ENCODE measurements at places on chromosomes 5 and 9.

GRCh38 chr9:86854898-86855523 lies 92.3 kb downstream of the GAS1 start:
- DNase-seq, result no peak

DNA sequence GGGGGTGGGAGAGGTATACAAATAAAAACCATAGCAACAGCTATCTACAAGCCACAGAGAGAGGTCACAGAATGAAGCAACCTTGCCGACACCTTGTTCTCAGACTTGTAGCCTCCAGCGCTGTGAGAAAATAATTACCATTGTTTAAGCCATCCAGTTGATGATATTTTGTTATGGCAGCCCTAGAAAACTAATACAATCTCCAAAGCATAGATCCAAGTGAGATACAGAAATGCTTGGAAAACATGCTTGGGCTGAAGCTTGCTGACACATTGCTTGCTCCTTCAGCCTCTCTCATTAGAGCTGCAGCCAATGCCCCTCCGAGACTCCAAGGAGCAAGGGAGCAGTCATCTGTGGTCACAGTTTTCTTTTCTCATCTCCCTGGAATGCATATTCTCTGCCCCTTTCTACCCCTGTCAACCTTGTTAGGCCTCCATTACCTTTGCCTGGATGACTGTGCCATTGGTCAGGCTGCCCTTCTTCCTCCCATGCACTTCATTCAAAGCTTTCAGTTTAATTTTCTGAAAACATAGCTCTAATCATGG lies 401.4 kb upstream of the KLF4 start:
- no peak for DNase-seq

- DNase-seq, result no peak
These were observed 14.3 kb downstream of the FBXO38 start for GRCh38 chr5:148397968-148398595.

DNA sequence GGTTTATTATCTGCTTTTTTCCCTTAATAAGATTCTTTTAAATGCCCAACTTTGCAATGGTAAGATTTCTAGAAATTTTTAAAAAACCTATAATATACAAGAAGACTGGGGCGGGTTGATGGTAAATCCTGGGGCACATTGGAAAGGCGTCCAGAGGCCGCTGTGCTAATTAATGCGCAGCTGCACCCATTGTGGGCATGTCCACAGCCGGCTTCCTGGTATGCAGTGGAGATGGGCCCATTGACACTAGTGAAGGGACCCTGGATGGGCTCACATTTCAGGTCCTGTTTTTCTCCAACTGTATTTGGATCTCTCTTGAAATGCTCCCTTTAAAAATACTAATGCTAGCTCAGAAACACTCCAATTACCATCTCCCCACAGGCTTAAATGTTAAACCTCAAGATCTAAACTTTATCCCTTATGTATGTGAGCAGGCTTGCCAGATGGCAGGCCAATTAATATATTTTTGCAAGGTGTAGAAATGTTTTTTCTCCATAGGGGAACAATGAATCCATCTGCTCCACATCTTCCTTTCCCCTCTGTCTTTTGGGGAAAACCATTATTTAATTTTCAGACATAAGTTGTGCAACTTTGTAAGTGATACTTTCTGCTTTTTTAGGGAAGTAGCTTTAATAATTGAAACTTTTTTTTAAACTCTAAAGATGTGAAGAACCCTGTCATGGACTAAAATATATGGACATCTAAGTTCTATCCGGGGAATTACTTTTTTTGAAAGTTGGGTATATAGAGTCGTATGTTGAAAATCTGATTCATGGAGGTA lies 177.3 kb downstream of the CD180 start:
- no peak for DNase-seq

DNA sequence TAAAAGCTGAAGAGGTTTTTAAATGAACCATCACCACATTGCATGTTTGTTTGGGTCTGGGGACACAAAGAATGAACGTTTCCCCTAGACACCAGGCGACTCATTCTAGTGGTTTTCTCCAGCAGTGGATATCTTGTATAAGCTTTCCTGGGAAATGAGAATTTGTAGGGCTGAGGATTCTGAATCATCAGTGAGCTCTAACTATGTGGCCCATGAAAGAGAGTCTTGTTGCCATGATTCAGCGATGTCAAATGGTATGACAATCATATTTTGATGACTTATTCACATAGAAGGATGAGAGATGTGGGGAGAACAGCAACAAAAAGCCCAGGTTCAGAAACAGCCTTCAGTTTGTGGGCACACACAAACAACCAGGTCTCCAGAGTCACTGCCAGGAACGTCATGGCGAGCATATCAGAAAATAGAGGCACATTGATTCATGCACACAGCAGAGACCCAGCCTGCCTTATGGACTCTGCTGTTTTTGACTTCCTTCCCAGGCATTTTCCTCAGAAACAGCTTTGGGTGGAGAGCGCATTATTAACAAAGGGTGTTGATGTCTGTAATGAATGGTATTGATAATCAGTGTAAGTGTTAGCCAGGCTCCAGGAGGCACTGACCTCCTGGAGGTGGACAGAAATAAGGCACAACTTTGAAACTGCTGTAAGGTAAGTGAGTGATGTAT lies 13.3 kb downstream of the ZNF474 start:
- DNase-seq, result no peak

DNA sequence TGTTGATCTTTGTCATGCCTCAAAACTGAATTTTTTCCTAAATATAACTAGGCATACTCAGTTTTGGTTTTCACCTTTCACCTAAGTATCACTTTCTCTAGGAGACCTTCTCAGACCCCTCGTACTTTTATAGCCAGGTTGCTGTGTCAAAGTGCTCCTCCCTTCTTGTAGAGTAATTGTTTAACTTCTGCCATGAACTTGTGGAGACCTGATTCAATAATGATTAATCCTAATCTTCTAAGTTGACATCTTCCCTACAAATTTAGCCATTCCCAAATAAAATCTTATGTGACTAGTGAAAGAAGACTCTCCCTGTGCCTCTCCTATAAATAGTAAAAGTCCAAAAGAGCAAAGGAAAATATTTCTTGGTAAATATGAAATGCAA lies 159.8 kb downstream of the SPATA31D1 start:
- no peak for DNase-seq

- no peak for DNase-seq
These were observed 8.4 kb upstream of the ZNF354C start for GRCh38 chr5:179051784-179052183.

DNA sequence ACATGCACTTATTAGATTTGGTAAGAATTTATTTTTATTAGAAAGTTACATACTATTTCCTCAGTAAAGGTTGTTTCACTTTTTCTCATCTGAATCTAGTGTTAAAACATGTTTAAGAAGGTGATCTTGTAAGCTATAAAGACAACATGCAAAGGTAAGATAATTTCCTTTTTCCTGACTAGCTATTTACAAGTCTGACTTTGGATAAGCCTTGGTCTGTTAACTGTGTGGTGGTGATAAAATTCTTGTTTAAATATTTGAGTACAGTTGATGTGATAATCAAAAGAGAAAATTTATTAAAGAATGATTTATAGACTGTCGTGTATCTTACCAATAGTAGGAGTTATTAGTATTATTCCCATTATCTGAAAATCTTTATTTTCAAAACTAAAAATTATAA lies 36.9 kb upstream of the GPR21 start:
- no peak for DNase-seq

DNA sequence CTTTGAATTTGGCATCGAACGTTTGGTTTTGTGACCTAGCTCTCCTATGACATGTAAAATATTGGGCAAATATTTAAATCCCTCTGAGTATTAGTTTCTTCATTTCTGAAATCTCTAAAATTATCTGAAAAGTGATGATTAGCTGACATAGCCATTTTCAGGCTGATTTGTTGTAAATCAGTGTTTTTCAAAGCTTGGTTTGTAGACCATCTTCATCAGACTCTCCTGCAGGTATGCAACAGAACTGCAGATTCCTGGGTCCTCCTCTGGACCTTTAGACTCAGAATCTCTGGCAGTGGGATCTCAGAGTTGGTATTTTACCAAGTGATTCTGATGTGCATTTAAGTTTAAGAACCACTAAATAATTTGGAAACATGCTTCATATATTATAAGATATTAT lies 38.9 kb upstream of the NMUR2 start:
- DNase-seq, result no peak

GRCh38 chr5:82421119-82421518 lies 143.0 kb upstream of the RPS23 start:
- DNase-seq, result no peak

DNA sequence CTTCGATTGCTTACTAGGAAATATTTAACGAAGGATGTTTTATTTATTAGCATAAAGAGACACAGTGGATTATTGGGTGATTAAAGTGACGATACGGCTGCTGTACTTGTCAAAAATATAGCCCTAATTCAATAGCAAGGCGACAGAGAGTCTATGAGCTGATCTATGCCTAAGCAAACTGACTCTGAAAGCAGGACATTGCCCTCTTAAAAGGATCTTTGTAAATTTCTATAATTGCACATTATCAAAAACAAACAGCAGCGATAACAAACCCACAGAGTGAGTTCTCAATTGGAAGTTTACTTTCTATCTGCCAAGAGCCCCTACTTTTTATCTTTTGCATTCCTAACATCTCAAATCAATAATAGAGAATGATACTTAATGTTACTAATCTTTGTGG lies 31.4 kb downstream of the TLX3 start:
- no peak for DNase-seq

GRCh38 chr5:84239494-84239893 lies 145.2 kb downstream of the EDIL3 start:
- DNase-seq, result no peak

GRCh38 chr9:69180670-69181069 lies 6.6 kb downstream of the TJP2 start:
- peak; percentile 57 for DNase-seq

DNA sequence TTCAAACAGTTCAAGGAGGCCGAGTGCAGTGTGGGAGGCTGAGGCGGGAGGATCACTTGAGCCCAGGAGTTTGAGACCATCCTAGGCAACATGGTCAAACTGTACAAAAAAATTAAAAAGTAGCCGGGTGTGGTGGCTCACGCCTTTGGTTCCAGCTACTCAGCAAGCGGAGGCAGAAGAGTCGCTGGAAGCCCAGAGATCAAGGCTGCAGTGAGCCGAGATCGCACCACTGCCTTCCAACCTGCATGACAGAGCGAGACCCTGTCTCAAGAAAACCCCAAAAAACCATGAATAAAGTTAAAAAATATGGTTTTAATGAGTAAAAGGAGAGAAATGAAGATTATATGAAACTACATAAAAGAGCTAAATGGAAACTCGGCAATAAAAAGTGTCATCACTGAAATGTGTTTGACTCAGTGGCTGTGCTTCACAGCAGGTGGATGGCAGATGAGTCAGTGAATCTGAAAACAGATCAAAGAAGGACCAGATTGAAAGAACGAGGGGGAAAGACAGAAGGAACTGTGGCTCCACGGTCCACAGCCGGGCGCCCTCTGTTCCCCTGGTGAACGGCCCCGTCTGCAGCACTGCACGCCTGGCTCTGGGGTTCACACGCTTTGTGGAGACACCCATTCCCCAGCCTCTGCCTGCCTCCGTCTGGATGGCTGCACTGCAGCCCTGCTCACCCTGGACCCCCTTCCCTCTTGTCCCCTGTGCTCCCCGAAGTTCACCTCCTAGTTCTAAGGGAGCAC lies 25.1 kb downstream of the EXD3 start:
- DNase-seq, result no peak

DNA sequence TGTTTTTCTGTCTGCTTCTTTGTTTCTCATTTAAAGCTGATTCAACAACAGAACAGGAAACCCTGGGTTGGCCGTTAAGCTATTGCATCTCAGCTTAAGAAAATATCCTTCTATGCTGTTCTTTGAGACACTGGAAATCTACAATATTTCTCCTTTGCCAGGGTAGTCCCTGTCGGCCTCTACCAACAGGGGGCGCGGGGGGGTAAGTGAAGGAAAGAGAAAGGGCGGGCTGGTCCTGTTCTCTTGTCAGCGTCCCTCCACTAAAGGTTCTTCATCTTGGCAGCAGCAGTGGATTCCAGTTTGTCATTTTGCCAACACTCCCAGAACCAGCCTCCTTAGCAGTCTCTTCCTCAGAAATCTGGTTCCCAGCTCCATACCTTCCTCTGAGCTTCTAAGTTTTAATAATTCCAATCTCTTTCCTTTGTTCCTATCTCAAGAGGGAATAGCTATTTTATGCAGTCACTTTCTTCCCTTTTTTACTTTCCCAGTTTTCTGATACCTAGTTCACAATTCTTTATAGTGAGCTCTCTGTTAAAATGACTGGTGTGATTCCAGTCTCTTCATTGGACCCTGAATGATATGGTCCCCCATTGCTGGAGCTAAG lies 222.3 kb downstream of the GLIS3 start:
- DNase-seq, result no peak

DNA sequence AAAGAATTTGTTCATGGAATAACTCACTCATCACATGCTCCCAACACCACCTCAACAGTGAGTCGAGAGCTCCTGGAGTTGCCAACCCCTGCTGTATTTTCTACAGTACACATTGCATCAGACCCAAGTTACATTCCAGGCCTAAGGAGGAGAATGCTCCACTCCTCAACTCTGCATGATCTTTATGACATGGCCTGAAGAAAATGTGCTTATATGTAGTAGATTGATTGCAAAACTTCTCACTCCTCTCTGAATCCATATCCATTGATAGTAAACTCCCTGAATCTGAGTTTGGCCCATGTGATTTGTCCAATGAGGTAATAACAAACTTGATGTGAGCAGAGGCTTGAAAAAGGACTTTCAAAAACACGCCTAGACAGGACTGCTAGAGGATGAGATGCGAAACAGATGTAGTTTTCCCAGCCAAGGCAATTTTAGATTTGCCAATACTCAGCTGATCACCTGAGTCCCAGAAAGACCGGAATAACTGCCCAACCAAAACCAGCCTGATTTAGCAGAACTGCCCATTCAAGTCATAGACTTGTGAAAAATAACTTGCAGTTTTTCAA lies 29.0 kb upstream of the PAPPA start:
- DNase-seq, result no peak

GRCh38 chr5:59357381-59357977 lies 536.0 kb downstream of the PDE4D start:
- no peak for DNase-seq

All from CD4-positive, alpha-beta T cell treated with Interferon alpha-2 for 1 hour (primary cell).